ENCODE measurements at places on chromosomes 7 and 10.

- no peak for DNase-seq
These were observed 248.0 kb upstream of the FZD8 start for GRCh38 chr10:35889971-35890675.

DNA sequence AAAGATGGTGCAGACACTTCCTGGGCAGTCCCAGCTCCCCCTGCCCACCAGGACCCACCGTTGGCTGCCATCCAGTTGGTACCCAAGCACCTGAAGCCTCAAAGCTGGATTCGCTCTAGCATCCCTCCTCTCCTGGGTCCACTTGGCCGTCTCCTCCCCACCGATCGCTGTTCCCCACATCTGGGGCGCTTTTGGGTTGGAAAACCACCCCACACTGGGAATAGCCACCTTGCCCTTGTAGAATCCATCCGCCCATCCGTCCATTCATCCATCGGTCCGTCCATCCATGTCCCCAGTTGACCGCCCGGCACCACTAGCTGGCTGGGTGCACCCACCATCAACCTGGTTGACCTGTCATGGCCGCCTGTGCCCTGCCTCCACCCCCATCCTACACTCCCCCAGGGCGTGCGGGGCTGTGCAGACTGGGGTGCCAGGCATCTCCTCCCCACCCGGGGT, 14.5 kb upstream of the LIMK1 start:
- no peak for DNase-seq

- DNase-seq: no peak
These were observed 11.6 kb upstream of the ORAI2 start for GRCh38 chr7:102421706-102422240.

GRCh38 chr7:135538376-135538775, 19.3 kb upstream of the NUP205 start:
- no peak for DNase-seq

- no peak for DNase-seq
These were observed 224.8 kb downstream of the ZNF248 start for GRCh38 chr10:37632641-37633040.

DNA sequence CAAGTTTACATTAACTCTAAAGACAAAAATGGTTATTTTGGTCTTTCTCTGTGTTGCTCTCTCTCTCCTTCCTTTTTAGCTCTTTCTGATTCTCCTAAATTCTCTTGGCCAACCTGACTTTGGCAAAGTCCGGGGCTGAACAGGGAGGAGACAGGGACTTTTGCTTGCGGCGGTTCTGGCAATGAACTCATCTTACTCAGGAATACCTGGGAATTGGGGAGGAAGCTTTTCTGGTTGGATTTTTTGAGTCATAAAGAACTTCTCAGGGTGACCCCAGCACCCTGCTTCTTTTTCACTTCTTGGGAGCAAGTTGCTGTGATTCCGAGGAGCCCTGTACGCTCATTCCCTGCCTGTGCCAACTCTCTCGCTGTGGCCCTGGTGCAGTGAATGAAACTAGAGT, 16.0 kb downstream of the GATA3 start:
- DNase-seq: no peak

GRCh38 chr7:21352540-21353387, 75.1 kb upstream of the SP4 start:
- no peak for DNase-seq

GRCh38 chr10:44102726-44103255, 282.1 kb downstream of the CXCL12 start:
- DNase-seq: no peak

DNA sequence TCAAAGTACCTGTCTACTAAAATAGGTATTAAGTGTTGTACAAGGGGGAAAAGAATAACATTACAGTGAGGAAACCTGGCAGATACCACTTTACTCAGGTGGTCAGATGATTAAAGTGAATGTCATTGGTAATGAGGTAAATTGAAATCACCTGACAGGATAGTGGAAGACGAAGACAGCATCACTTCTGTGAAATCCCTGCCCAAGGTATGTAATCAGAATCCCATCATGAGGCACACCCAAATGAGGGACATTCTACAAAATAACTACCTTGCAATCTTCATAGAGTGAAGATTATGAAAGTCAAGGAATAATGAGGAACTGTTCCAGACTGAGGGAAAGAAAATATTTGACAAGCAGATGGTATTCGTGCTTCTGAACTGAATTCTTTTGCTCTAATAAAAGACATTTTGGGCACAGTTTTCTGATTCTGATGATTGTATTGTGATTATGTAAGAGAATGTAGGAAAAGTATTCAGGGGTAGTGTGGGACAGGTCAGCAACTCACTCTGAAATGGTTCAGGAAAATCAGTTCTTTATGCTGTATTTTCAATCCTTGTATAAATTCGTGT, 33.3 kb upstream of the ARMS2 start:
- no peak for DNase-seq

- DNase-seq: no peak
These were observed 32.3 kb upstream of the NUB1 start for GRCh38 chr7:151309311-151309710.

- DNase-seq: no peak
These were observed 25.6 kb downstream of the TM9SF3 start for GRCh38 chr10:96560966-96561887.

- no peak for DNase-seq
These were observed 21.8 kb upstream of the MRC1 start for GRCh38 chr10:17787087-17787961.

GRCh38 chr7:94296881-94297280, 97.8 kb upstream of the COL1A2 start:
- DNase-seq: no peak

DNA sequence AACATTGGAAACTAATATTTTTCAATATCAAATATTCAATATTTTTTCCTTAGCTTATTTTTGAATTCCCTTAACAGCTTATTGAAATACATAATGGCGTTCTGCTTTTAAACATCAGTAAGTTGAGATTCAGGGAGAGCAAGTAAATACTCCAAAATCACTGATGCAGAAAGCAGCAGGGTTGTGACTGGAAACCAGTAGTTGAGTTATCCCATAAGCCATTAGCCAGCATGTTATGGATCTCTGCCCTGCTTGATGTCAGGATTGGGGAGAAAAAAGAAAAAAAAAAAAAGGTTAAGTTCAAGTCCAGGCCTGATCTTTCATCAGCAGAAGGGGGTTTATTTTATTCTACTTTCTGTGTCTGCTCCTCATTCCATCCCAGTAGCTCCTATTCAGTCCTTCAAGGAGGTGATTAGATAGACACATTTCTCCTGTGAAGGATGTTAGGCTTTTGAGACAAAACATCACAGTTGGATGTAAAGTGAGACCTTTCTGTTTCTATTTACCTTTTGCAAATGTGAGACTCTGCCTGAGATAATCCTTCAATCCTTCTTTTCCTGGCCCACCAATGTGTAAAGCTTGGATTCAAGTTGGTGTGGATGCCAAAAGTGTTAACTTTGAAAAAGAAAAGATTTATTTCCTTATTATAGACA, 110.9 kb upstream of the HDAC9 start:
- DNase-seq: no peak

DNA sequence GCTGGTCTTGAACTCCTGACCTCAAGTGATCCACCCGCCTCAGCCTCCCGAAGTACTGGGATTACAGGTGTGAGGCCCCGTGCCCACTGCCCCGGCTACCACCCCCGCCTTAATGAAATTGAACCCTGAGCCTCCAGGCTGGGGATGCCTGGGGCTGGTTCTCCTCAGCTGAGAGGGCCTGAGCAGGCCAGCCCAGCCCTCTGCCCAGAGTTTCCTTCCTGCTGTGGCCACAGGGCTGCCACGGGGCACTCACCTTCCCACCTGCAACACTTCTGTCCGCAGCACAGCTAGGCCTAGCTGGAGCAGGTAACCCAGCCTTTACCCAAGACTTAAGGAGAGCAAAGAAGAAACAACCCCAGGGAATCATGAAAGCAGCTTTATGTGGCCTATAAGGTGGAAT, 78.1 kb upstream of the ANLN start:
- no peak for DNase-seq

GRCh38 chr10:102418622-102419268, at the start of gene PSD:
Gene PSD (minus strand): TSS chr10:102418785. CDS start chr10:102417038, 1,747 bp downstream.
- no peak for DNase-seq

DNA sequence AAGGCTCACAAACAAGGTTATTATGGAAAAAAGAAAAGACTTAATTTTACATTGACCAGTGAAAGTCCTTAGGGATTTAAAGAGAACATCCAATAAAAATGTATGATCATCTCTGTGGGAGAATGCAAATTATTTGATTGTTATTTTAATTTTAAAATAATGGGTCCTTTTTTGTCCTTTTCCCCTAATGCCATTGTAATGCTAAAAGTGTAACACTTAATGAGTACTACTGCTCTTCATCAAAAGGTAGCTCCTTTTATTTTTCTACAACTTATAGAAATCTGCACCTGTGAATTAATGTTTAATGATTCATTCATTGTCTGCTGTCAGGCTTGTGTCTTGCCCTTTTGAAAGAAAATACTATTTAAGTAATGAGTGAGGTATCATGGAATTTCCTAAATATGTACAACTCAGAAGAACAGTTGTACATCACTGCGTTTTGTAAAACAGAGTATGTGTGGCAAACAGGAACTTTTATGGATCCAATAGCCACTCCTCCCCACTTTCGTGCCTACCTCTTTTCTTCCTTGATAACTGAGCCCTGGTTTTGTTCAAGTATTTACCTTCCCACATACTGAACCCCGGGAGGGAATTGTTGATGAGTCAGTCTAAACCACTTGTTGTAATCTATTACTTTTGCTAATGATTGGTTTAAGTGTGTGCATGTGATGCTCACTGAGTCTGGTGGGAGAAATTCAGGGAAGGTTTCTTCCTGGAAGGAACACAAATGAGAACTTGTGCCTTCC, 19.9 kb upstream of the TRUB1 start:
- no peak for DNase-seq

DNA sequence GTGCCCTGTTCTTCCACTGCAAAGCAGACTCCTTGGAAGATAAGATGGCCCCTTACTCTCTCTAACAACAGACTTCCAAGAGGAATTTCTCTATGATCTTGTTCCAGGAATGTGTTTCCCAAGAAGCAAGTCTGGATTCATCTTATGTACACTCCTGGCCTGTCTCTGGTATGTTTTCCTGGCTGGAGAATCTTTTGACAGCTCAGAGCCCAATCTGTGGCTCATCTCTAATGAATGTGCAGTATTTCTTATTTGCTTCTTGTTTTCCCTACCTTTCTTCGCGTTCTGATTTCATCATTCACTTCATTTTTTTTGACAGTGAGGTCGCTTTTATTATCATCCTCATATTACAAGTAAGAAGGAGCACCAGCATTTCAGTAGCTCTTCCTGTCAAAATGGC, 53.0 kb upstream of the PITRM1 start:
- no peak for DNase-seq

- DNase-seq: no peak
These were observed 195.4 kb upstream of the ADARB2 start for GRCh38 chr10:1932692-1933094.

- DNase-seq: no peak
These were observed 120.2 kb downstream of the CDH23 start for GRCh38 chr10:71516890-71517289.

DNA sequence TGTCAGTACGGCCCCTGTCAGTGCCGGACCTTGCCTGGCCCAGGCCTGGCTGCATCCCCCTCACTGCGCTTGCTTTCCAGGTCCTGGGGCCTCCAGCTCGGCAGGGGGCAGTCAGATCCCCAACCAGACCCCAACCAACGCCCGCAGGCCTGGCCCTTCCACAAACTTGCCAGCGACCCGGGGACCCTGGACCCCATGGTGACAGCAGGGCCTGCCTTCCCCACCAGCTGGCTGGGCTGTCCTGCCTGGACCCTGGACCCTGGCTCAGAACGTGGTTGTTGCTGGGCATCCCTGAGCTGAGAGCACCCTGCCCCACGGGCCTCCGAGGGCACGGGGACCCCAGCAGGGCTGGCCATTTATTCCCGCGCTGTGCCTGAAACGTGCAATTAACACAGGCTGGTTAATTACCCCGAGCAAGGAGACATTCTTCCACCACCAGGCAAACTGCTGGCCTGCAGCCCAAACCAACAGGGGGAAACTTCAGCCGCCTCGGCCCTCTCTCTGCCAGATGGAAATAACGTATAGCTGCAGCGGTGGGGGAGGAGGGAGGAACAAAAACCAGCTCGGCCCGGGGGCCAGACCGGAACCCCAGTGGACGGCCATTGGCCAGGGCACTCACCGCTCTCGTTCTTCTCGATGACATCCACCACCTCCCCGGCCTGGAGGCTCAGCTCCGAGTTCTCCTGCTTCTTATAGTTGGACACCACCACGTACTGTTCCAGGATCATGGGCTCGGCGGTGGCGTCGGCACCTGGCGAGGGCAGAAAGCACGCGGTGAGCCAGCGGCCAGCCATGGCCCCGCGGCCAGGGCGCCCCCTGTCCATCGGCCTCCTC, 167.1 kb downstream of the NEURL1 start:
- DNase-seq: no peak

Data from stimulated activated CD4-positive, alpha-beta T cell treated with anti-CD3 and anti-CD28 coated beads, Interleukin-1b, Interleukin-23, amount 100 ng/mL, for 1 hour (primary cell).